Mammary microvascular endothelial cell (primary cell): ENCODE measurements at places on chromosomes 6 and 20. TPM values are rescaled to one million over a fixed set of nuclear protein-coding genes. Genes with fewer than 3 reads are reported as not detected.

RALGAPB gene
- total RNA-seq, result 26.0 and 30.4 TPM in 2 replicates

SSTR4 gene
- not detected in 2 replicates for total RNA-seq

BPIFB4 gene
- total RNA-seq, result not detected in 2 replicates

FOXP4 gene
- 1.9 and 2.6 TPM in 2 replicates for total RNA-seq

TRIM15 gene
- total RNA-seq, result not detected in 2 replicates

C6orf141 gene
- total RNA-seq, result 10.6 and 11.3 TPM in 2 replicates

MUCL3 gene
- 0.07 TPM in 1 of 2 replicates, not detected in the other for total RNA-seq

KIFC1 gene
- total RNA-seq, result 41.9 and 45.2 TPM in 2 replicates

ZFAND3 gene
- total RNA-seq, result 21.1 and 21.5 TPM in 2 replicates

TNF gene
- 0.20 TPM in 1 of 2 replicates, not detected in the other for total RNA-seq

GTSF1L gene
- not detected in 2 replicates for total RNA-seq

GHRH gene
- not detected in 2 replicates for total RNA-seq

TFAP2A gene
- total RNA-seq, result not detected in 2 replicates

POU5F1 gene
- total RNA-seq, result 1.3 TPM in 1 of 2 replicates, not detected in the other

ZNF318 gene
- total RNA-seq, result 7.0 and 8.2 TPM in 2 replicates

SRSF12 gene
- 0.10 and 0.13 TPM in 2 replicates for total RNA-seq

HUS1B gene
- total RNA-seq, result 0.13 and 1.2 TPM in 2 replicates

TPD52L2 gene
- 153 and 179 TPM in 2 replicates for total RNA-seq

ARFGEF3 gene
- 5.3 and 6.5 TPM in 2 replicates for total RNA-seq

NR2E1 gene
- not detected in 2 replicates for total RNA-seq

TRAPPC3L gene
- total RNA-seq, result 0.10 TPM in 1 of 2 replicates, not detected in the other

CAP2 gene
- total RNA-seq, result 1.8 and 1.9 TPM in 2 replicates

RAB5IF gene
- 187 and 202 TPM in 2 replicates for total RNA-seq

SIRT5 gene
- total RNA-seq, result 7.5 and 9.0 TPM in 2 replicates

VNN1 gene
- total RNA-seq, result 0.20 and 0.69 TPM in 2 replicates

CLIC1 gene
- 1,055 and 1,092 TPM in 2 replicates for total RNA-seq

XKR7 gene
- not detected in 2 replicates for total RNA-seq

PDYN gene
- not detected in 2 replicates for total RNA-seq

CAPN11 gene
- total RNA-seq, result 2.7 and 4.8 TPM in 2 replicates

MYLK2 gene
- 1.4 and 2.7 TPM in 2 replicates for total RNA-seq

MOXD1 gene
- total RNA-seq, result 0.05 and 0.07 TPM in 2 replicates

SLC4A11 gene
- total RNA-seq, result 3.1 TPM in 2 replicates

HCK gene
- total RNA-seq, result not detected in 2 replicates

FNDC1 gene
- total RNA-seq, result not detected in 2 replicates

CYP39A1 gene
- total RNA-seq, result 0.20 and 0.33 TPM in 2 replicates

LRRC1 gene
- total RNA-seq, result 8.9 TPM in 2 replicates

PTCRA gene
- total RNA-seq, result 5.4 TPM in 1 of 2 replicates, not detected in the other

GJA1 gene
- total RNA-seq, result 149 and 151 TPM in 2 replicates

CALHM4 gene
- total RNA-seq, result 0.87 TPM in 1 of 2 replicates, not detected in the other

SERINC3 gene
- total RNA-seq, result 64.0 and 65.3 TPM in 2 replicates

TREM2 gene
- total RNA-seq, result not detected in 2 replicates

HDGFL1 gene
- not detected in 2 replicates for total RNA-seq

BMP2 gene
- 36.0 and 37.5 TPM in 2 replicates for total RNA-seq

SIRPB2 gene
- total RNA-seq, result 0.07 TPM in 1 of 2 replicates, not detected in the other

GRM1 gene
- total RNA-seq, result not detected in 2 replicates

C20orf204 gene
- 0.44 and 0.73 TPM in 2 replicates for total RNA-seq

ARHGAP18 gene
- total RNA-seq, result 70.1 and 77.1 TPM in 2 replicates

CCM2L gene
- 12.3 and 13.9 TPM in 2 replicates for total RNA-seq
